ENCODE measurements at places on chromosomes 16 and 17.

- no peak for DNase-seq
Measured at GRCh38 chr17:57471868-57472368, 215.6 kb downstream of the MSI2 start.

DNA sequence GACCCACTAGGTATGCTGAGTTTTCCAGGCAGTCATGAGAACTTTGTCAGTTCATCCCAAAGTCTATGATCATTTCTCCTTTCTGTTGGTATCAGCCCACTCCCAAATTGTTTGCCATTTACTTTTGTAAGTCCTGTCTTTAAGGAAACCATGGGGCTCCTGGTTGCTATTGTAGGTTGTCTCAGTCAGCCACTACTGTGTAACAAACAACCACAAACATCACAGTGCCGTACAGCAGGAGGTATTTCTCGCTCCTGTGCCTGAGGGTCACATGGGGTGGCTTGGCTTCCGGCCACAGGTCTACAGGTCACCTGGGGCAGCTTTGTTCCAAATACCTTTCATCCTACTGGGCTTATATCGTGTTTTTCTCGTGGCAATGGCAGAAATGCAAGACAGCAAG is 71.6 kb downstream of the C17orf67 start:
- no peak for DNase-seq

DNA sequence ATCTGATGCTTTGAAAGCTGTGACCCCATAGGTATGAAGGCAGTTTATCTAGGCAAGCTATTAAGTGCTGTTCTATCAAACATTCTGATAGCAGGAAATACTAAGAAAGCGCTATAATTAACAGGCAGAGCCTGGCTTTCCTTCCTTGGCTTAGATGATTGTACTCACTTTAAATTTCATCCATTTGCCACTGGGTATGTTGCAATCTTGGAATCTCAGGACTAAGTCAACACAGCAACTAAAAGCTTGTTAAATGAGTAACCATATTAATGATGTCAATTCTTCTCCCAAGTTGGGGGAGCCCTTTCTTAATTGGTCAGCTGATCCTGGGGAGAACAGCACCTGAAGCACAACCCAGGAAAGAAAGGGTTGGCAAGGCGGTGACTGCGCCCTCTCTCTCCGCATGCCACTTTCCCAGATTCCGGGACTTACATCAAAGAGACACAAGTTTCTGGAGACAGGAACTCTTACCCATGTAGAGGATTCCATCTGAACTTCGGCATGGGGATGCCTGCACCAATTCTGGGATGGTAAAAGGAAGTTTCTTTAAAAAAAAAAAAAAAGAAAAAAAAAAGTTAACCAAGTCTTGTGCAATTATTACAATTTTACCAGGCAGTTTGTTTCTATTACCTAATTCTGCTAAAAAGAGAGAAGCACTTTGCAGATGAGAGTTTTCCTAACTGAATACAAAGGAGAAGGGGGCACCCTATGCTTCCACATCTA is 54.4 kb upstream of the ICAM2 start:
- no peak for DNase-seq

- DNase-seq = no peak
Measured at GRCh38 chr16:85728879-85729278, 22.0 kb downstream of the C16orf74 start.

- DNase-seq = no peak
Measured at GRCh38 chr16:29760567-29761279, 14.9 kb upstream of the C16orf54 start.

GRCh38 chr16:54060599-54061421 is 225.8 kb downstream of the IRX3 start:
- no peak for DNase-seq

All from cerebellum (tissue), 4 donors.